ENCODE measurements at places on chromosomes 2 and 18.

DNA sequence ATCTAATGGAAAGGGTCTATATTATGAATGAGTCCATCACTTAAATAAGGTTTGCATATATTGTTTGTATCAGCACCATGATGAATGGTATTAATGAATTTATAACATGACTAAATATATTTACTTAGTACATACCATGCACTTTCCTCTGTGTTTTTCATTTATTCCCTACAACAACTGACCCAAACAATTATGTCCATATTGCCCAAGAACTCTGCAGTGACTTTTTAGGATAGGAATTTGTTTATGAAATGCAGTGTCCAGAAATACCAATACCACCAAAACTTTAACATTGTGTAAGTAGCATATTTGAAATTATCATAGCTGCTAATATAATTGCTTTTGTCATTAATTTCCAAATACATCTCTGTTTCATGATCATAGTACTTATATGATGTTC, 119.7 kb downstream of the WDR7 start:
- no peak for DNase-seq

DNA sequence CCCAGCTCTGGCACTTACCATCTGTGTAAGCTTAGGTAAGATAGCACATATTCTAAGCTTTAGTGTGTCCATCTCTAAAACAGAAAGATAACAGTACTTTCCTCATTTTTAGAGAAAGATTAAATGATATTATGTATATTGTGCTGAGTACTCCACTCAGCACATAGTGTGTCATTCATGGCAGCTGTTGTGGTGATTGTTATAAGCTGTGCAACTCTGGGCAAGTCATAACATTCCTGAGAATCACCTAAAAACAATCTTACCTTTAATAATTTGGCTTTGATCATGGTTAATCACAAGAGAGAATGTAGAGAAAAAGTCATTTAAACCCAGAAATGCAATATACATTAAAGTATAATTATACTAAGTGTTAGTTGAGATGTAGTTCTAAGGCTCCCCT, 391.5 kb downstream of the GALNT13 start:
- no peak for DNase-seq

GRCh38 chr2:45018023-45018422, 8.8 kb upstream of the SIX2 start:
- no peak for DNase-seq

DNA sequence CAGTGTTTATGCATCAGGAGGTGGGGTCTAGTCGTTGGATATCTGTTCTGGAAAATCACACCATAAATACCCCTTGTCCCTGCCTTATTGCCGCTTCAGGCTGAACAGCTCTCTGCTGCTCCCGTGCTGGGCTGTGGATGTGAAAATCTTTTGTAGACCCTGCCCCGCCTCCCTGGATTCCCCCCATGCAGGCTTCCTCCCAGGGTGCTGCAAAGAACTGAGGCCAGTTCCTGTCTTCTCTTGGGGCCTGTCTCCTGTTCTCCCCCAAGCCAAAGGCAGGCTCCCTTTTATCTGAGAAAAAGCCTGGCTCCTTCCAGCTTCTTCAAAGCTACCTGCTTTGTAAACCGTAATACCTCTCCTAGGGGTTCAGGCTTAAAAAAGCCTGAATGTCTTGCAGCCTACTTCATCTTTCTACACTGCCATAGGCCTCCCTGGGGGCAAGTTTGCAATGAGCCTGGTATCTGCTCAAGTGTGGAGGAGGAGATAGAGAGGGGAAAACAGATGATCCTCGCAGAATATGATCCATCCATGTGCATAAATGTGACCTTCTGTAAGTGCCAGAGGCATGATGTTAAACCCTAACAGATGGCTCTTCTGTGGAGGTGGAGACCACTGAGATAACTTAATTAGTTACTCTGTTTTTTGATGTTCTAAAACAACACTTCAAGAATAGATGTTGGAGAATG, 55.3 kb downstream of the VWA3B start:
- DNase-seq, result no peak

DNA sequence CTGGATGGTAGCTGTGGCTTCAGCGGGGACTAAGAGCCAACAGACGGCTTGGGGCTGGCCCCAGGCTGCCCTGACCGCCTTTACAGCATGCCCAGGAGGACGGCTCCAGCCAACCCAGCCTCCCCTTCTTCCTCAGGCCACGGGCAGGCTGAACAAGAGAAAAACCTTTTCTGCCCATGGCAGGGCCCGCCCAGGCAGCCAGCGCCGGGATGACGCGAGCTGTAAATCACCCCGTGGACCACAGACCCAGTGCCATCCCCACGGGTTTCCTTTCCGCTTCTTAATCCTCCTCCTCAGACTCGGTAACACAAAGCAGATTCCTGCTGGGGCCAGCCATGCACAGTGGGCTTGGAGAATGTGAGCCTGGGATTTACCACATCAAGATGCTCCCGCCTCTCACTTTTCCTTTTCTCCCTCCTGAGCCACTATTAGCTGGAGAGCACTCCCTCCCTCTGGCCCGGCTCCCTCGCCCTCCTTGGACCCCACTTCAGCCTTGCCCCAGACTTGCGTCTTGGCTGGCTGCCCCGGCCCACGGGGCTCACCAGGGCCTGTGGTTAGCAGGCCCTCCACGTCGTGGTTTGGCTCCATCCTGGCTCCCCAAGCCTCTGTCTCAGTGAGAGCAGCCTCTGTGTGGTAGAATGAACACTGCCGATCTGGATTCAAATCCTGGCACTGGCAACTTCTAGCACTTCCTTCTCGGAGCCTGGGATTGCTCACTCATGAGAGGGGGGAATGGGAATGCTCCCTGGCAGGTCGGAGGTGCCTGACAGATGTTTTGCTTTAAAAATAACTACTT, 31.4 kb downstream of the ATOH8 start:
- peak; percentile 6 for DNase-seq

DNA sequence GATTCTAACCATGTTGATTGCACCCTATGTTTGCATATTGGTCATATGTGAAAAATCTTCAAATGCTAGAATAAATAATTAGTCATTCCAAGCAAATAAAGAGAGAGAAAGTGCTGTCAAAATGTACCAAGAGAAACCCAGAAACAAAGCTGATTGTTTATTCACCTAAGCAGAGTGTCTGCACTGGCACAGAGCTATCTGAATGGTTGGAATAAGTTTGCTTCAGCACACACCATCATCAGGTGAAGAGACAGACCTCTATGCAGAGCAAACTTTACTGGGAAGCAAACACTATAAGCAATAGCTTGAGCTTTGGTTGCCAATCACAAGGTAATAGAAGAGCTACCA, 25.4 kb downstream of the DSG4 start:
- DNase-seq, result no peak

GRCh38 chr18:3815991-3816390, 366.0 kb downstream of the TGIF1 start:
- DNase-seq, result no peak

GRCh38 chr2:69979902-69980807, 18.7 kb upstream of the ASPRV1 start:
- no peak for DNase-seq

GRCh38 chr2:18922276-18922675, 332.9 kb upstream of the NT5C1B start:
- no peak for DNase-seq

DNA sequence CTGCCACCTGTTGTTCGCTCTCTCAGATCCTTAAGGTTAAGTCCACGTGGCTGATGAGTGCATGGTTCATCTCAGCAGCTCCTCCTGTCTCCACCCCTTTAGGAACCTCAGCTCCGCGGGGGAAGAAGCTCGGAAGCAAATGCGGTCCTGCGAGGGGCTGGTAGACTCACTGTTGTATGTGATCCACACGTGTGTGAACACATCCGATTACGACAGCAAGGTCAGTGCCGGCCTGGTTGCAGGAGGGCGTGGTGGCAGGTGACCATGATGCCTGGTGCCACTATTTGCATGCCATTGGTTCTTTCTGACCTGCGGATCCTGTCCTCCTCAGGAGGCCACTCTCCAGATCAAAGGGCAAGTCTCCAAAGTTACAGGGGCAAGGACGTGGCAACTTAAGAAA, 133.9 kb upstream of the DAPL1 start:
- DNase-seq, result no peak

DNA sequence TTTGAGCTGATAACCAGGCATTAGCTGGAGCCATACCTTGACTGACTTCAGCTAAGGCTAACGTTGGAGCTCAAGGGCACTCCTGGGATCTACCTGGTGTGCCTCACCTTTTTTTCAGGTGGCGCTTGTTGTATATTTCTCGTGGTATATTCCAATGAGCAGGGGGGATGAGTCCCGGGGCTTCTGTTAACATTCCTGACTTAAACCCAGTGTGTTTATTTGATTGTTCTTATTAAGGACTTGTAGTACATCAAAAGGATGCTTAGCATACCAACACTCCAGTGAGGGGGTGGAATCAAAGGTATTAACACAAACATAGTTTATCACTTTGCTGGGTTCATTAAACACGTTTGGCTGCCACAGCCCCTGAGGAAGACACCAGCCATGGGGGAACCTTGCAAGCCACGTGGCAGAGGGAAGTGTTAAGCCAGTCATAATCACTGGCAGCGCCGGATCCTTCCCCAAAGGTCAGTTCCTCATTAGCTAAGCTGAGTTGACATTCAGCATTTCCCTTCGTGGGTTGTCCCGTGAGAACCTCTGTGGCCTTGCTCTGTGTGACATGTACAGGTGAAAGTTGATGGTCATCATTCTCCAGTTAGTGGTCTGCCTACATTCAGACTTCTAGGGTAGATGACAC, 119.5 kb upstream of the MCFD2 start:
- DNase-seq, result no peak

GRCh38 chr2:127515383-127515915, 10.8 kb downstream of the IWS1 start:
- no peak for DNase-seq

DNA sequence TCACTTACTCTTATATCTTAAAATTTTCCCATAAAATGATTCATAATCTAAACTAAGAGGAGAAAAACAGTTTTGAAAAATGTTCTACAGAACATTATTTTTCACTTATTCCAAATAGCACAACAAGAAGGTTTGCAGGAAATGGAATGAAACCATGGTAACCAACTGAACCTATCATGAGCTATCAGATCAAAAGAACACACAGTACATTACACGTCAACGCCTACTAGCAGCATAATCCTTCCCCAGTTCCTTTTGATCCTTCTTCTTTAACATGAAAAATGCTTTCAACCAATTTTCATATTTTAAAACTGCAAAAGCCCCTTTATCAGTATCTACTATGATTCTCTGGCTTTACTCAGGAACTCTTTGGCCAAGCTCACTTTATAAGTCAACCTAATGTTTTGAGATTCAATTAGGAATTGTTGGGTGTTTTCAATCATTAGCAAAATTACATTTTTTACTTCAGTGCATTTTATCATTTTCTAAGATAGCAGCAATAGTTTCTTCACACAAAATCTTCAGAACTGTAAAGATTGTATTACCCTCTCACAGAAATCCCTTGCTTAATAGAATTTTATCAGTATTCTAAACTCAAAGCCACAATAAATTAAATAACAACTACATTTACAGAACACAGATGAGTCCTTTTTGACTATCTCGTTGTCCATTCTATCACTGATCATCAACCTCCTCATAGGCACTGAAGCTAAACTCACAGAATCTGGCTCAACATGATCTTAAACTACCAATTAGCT, 102.5 kb downstream of the CHN1 start:
- DNase-seq, result no peak

- no peak for DNase-seq
Observed at GRCh38 chr2:64326578-64327050, 127.3 kb upstream of the LGALSL start.

GRCh38 chr2:112118148-112118547, 20.0 kb upstream of the FBLN7 start:
- no peak for DNase-seq

GRCh38 chr2:11649093-11649492, 20.9 kb downstream of the NTSR2 start:
- no peak for DNase-seq

GRCh38 chr2:15377202-15377601, 183.9 kb downstream of the NBAS start:
- no peak for DNase-seq

GRCh38 chr2:134074619-134075018, 179.3 kb upstream of the MGAT5 start:
- no peak for DNase-seq

GRCh38 chr2:8729939-8730338, 48.1 kb downstream of the ID2 start:
- DNase-seq, result no peak

GRCh38 chr2:200479692-200480265, 30.1 kb downstream of the KCTD18 start:
- DNase-seq, result no peak

DNA sequence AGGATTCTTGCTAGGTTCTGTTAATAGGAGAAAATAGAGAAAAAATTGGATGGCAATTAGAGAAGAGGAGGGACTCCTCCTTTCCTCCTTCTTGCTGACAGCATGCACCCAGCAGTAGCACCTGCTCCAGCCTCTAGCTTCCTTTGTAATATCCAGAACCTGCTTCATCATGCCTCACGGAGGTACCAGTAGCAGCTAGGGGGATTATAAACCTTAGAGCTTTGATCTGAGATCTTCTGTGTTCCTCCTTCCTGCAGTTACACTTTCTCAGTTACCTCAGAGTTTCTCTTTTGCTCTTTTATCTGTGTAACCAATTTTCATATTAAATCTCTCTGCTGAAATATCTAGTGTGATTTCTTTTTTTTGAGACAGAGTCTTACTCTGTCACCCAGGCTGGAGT, 16.6 kb downstream of the DPP4 start:
- DNase-seq, result no peak

GRCh38 chr18:23591011-23591410, 4.7 kb upstream of the NPC1 start:
- DNase-seq, result no peak

- no peak for DNase-seq
Observed at GRCh38 chr2:223772363-223772762, 65.0 kb downstream of the AP1S3 start.

DNA sequence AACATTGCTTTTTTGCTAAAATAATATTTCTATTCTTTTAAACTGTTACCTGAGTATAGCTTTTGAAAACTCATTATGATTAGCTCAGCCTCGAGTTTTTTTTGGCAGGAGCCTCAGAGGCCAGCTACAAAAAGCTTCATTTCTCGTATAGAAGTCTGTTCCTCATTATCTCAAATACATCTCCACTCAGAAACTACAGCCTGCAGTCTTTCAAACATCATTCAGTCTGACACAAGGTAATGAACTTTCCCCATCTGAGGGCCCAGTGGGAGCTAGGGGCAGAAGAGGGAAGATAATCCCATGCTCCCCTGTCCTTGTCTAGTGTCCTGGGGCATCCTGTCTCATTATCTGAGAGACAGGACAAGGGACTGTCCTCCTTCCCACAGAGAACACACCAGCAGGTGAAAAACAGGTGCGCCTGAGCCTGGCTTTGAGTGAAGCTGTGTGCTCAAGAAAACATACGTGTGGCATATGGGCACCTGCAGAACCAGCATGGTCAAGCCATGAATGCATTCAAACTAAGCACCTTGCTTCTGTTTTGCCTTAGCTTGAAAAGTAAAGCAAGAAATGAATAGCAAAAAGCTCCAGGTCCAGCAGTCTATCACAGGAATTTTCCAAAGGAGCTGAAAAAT, 247.5 kb downstream of the MREG start:
- no peak for DNase-seq

GRCh38 chr2:6730649-6731532, 134.8 kb downstream of the CMPK2 start:
- DNase-seq, result no peak

GRCh38 chr18:5969989-5970403, 74.7 kb upstream of the TMEM200C start:
- no peak for DNase-seq

GRCh38 chr2:236117861-236118269, 50.3 kb downstream of the GBX2 start:
- DNase-seq, result no peak

Measured in activated T-cell treated with anti-CD3 and anti-CD28 coated beads, Interleukin-2, amount 50 U/mL, for 72 hours (primary cell).